ENCODE measurements at places on chromosomes 3 and 15. TPM values are rescaled to one million over a fixed set of nuclear protein-coding genes. Genes with fewer than 3 reads are reported as not detected.

The LRRC31 gene
- 0.04 TPM for total RNA-seq

The LRRC2 gene
- 0.26 TPM for total RNA-seq

The LRRC34 gene
- 3.8 TPM for total RNA-seq

The REC114 gene
- not detected for total RNA-seq

The EFHB gene
- total RNA-seq: not detected

The SUCLG2 gene
- 22.3 TPM for total RNA-seq

The NUP210 gene
- total RNA-seq: 75.3 TPM

The LINS1 gene
- total RNA-seq: 8.5 TPM

The FOXB1 gene
- not detected for total RNA-seq

The MYO1E gene
- 68.8 TPM for total RNA-seq

The IL16 gene
- total RNA-seq: not detected

The RAD51 gene
- total RNA-seq: 17.3 TPM

The ALDH1A2 gene
- 2.2 TPM for total RNA-seq

The IQCF2 gene
- total RNA-seq: not detected

The UBE2E2 gene
- 25.6 TPM for total RNA-seq

The CCR3 gene
- total RNA-seq: not detected

The ZKSCAN7 gene
- not detected for total RNA-seq

The ADGRG7 gene
- total RNA-seq: not detected

The TRPC1 gene
- 1.7 TPM for total RNA-seq

The CPNE9 gene
- total RNA-seq: 0.07 TPM

All from PC-3 (cell line).